Stromal cell of bone marrow (primary cell): ENCODE measurements at places on chromosomes 6 and 20.

DNA sequence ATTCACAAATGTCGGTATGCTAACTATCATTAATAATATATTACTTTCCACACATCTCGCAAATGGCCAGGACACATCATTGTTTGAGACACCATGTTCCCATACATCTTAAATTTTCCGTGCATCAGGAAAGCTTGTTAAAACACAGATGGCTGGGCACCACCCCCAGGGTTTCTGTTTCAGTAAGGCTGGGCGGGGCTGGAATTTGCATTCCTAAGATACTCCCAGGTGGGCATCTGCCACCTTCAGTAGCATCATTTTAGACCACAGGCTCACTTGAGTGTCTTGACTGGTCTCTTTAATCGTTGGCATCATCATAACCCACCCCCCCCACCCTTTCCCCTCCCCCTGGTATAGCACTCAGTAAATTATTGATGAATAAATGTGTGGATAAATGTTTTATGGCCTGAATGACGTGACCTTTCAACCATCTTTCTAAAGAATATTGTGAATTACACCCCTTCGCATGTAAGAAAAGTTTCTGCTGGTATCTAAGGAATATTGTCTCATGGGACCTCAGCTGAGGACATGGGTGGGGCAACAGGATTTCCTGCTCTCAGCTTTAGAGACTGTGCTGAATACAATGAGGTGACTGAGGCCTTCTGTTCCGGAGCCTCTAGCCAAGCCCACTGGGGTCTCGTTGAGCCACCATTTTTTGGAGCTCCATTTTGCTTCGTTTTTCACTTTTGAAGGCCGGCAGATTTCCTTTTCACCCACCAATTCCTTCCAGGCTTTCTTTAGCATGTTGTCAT is 124.1 kb upstream of the NEDD9 start:
- DNase-seq, result no peak

GRCh38 chr20:16395366-16395765 is 177.9 kb downstream of the KIF16B start:
- no peak for DNase-seq

DNA sequence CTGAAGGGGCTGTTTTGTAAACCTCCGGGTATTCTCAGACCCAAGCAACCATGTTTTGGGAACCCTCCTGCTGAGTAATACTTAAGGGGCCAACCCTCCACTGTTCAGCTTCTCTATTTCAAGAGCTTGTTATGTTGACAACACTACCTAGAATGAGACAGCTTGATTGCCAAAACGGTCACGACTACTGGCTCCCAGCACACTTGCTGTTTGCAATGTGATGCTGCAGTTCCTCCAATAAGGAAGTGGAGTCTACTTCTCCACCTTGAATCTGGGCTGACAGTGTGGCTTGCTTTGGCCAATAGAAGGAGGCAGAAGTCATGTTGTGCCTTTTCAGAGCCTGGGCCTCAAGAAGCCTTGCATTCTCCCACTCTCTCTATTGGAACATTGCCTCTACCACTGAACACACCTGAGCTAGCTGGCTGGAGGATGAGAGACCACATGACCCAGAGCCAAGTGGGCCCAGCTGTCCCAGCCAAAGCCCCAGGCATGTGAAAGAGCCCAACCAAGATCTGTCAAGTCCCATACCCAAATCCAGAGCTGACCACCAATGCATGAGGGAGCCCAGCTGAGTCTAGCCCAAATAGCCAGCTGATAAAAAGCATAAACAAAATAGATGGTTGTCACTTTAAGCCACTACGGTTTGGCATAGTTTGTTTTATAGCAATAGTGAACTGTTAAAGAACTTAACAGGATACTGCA is 108.0 kb downstream of the PRND start:
- DNase-seq, result no peak

DNA sequence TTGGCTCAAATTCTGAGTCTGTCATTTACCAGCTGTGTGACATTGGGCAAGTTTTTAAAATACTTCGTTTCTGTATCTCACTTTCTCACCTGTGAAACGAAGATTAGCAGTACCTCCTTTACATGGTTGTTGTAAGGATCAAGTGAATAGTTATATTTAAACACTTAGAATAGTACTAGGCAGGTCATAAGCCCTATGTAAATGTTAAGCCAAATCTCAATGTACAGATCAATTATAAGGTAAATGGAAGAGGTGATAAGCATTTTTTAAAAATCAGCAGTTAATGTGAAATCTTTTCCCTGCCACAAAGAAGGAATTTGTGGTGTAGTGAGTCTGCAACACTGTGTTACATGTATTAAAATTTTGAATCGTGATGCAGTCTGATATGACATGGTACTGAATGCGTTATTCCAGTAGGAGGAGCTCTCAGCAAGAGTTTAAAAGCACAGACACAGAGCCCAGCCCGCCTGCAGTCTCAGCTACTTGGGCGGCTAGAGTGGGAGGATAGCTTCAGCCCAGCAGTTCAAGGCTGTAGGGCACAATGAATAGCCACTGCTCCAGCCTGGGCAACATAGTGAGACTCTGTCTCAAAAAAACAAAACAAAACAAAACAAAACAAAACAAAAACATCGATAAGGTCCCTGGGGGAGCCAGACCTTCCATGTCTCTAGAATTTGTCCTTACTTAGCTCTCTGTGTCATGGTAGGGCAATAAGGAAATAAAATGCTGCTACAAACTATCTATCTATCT is 46.0 kb downstream of the GTF2H5 start:
- DNase-seq, result peak; percentile 75

- DNase-seq, result no peak
Observed at GRCh38 chr20:38178581-38178980, 13.5 kb upstream of the TGM2 start.

- DNase-seq, result peak; percentile 33
Observed at GRCh38 chr6:99334526-99335127, 14.8 kb downstream of the FAXC start.

- DNase-seq, result peak; percentile 87
Observed at GRCh38 chr6:142693441-142693840, 251.5 kb downstream of the HIVEP2 start.

DNA sequence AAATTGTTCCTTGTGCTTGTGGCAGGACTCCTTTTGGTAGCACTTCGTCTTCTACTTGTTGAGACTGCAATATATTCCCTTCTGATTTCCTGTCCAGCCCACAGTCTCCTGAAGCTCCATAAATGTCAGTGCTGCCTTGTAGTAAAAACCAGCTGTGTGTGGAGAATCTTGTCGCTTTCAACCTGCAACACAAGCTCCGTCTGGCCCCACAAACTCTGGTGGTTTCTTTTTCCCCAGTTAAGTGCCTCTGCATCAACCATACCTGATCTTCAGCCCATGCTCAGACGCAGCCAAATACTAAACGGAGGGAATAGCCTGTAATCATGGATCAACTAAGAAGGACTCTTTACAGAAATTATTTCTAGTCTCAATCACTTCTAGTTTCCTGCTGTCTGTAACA is 1133.3 kb upstream of the ADGRB3 start:
- no peak for DNase-seq

DNA sequence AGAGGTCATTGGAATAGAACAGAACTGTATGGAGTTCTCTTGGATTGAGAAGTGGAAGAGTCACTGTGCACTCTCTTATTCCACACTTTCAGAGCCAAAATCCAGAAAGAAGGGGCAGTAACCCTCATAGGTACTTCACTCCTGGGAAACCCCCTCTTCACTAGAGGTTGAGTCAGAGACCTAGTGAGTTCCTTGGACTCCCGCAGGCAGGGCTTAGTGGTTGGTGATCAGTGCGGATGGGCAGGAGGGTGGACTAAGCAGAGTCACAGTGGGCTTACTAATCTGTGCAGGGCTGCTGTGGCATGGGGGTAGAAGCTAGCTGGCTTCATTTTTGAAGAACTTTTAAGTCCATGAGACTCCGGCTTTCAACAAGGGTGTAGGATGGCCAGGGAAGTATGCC is 95.0 kb upstream of the MLN start:
- DNase-seq, result no peak

- no peak for DNase-seq
Observed at GRCh38 chr6:18493382-18493891, 106.3 kb downstream of the RNF144B start.

GRCh38 chr6:163323274-163323673 is 91.2 kb upstream of the QKI start:
- no peak for DNase-seq

DNA sequence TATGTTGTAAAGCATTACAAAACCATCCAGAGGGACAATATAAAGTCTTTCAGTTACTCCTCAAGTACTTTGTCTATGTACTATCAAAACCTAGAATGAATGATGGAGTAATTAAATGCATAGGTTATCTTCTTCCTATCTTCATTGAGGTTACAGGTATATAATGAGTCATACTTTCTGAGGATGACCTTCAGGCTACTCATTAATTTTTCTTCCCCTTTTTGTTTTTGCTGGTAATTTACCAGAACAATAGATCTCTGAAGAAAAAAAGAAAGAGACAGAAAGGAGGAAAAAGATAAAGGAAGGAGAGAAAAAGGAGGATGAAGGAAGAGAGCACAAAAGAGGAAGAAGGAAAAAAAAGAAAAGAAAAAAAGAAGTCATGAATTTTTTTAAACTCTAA is 398.4 kb downstream of the TBC1D32 start:
- DNase-seq, result no peak

GRCh38 chr20:57587278-57587988 is 26.5 kb downstream of the PCK1 start:
- DNase-seq, result no peak

- no peak for DNase-seq
Observed at GRCh38 chr6:21792177-21792576, 198.6 kb downstream of the SOX4 start.

- no peak for DNase-seq
Observed at GRCh38 chr6:25017486-25017885, 81.7 kb upstream of the RIPOR2 start.

- DNase-seq, result no peak
Observed at GRCh38 chr6:14913931-14914330, 331.9 kb upstream of the JARID2 start.

- DNase-seq, result no peak
Observed at GRCh38 chr6:51678905-51679620, 408.4 kb downstream of the PKHD1 start.

DNA sequence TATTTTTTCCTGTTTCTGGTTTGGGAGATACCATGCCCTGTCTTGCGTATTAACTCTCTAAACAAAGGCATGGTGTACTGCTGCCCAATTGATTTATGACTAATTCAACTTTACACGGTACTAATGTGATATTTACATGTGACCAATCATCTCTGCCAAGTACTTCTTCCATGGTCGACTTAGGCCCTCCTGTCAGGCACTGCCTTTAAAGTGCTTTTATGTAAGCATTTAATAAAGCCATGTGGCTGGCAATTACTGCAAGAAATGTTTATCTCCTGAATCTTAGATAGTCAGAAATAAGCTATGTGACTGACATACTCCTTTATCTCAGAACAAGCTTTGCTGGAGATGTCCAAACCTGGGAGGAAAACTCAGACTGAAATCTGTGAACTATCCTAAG is 323.4 kb downstream of the BTBD3 start:
- DNase-seq, result no peak

GRCh38 chr6:139257821-139258398 is 33.9 kb downstream of the TXLNB start:
- DNase-seq, result no peak

DNA sequence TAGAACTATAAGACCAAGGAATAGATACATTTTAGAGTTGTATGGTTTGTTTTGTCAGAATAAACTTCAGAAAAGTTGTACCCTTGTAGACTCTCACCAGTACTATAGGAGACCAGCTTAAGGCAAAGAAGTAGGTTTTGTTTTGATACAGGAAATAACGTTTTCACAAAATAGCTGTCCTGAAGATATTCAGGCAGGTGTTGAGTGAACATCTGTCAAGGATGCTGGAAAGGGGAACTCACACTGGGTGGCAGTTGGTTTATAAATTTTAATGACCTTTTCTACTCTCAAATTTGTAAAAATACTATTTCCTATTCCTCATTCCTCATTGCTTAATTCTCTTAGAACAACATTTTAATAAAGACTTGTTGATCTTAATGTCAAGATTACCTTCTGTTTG is 174.0 kb upstream of the MAN1A1 start:
- DNase-seq, result no peak

DNA sequence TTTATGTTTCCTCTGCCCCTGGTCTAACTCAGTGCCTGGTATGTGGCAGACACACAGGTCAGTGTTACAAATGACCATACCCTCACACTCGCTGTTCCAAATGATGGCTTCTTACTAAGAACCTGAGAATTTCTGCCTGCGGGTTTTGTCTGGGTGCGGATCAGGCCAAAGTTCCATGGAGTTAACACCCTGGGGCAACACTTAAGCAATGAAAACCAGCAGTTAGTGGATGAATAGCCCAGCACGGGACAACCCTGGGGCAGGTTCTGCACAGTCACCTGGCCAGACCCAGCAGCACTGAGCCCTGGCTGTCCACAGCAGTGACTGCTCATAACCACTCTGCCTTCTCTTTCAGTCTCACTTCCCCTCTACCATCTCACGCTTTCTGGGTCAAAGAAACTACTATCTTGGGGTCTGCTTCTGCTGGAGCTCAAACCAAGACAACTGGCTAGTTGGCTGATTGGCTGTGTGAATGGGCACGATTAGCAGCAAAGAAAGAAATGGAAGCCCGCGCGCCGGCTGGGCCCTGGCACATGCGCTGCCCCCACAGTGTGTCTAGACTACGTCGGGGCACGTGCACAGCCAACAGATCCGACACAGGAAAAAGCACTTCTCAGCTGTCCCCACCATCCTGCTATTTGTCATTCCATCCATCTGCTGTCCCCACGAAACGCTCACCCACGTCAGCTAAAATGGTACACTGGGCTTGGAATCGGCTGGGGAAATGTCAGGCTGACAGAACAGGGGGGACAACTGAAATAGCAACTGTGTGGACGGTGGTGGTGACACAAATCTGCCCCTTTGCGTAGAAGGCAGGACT is 36.6 kb downstream of the MGME1 start:
- no peak for DNase-seq

GRCh38 chr6:30077218-30077617 is 1.6 kb upstream of the RNF39 start:
- no peak for DNase-seq

DNA sequence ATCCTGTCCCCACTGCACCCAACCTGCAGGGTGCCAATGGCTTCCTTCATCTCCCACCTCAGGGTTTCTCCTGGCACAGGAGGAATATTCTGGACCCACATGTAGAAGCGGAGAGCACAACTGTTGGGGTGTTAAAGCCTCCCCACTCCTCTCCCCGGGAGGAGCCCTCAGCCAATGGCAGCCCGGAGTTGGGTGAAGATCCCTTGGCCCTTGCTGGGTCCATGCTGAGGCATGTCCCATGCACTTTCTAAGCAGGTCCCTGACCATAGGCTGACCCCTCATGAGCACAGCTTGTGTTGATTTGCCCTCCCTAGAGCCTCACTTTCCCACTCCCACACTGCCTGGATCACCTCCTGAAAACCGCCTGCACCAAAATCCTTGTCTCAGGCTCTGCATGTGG is 97.2 kb upstream of the PMEPA1 start:
- no peak for DNase-seq

DNA sequence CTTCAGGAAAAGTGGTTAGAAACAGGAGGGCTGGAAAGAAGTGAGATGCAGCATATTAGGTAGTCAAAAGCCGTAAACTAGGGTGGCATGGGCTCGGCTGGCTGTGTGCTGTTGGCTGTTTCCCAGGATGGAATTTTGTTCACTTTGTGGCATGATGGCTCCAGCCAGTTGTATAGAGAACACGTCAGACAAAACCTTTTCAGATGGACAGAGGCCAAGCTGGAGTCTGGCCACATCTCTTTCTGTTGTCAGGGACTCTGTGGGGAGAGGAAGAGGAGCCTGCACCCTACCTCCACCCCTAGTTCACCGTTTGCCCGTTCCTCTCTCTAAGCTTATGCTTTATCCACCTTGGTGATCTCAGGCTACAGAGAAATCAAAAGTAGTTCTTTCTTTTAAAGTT is 22.0 kb downstream of the C6orf89 start:
- no peak for DNase-seq

GRCh38 chr20:1875762-1876161 is 19.4 kb upstream of the SIRPA start:
- no peak for DNase-seq

GRCh38 chr6:1335367-1336037 is 23.6 kb downstream of the FOXQ1 start:
- peak; percentile 42 for DNase-seq
